H54 (cell line): ENCODE measurements at places on chromosomes 6 and 20.

DNA sequence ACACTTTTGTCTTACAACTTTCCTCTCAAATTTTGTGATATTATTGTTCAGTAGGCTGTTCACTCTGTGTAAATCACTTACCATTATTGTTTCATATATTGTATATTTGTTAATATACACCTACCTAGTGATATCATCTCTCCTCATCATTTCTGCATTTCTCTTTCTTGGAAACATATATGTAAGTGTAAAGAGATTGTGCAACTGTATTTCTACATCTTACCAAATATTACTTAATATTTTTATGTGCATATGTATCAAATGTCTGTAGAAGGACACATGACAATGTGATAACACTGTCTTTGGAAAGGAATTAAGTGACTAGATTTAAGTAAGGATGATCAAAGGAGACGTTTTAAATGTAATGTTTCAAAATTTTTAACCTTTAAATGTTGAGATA is 30.2 kb downstream of the ZNF322 start:
- DNase-seq: no peak

GRCh38 chr6:124970243-124970642 is 8.0 kb downstream of the RNF217 start:
- DNase-seq: no peak

DNA sequence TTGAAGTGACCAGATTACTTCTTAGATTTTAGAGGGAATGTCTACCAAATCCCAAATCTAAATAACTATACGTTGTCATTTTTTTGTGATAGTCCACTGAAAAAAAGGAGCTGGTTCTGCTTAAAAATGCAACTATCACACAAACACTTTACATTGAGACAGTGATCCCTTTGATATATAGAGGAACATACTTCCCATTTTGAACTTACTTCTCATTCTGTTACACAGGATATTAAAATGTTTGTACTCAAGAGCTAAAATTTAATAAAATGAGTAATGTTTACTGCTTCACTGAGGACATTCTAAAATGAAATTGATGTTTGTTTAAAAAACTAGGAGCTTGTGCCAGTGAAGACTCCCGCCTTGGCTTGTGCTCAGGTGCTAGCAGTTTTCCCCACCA is 174.1 kb downstream of the CARMIL1 start:
- no peak for DNase-seq

- no peak for DNase-seq
These were observed 172.3 kb downstream of the TRIM27 start for GRCh38 chr6:28751514-28751913.

DNA sequence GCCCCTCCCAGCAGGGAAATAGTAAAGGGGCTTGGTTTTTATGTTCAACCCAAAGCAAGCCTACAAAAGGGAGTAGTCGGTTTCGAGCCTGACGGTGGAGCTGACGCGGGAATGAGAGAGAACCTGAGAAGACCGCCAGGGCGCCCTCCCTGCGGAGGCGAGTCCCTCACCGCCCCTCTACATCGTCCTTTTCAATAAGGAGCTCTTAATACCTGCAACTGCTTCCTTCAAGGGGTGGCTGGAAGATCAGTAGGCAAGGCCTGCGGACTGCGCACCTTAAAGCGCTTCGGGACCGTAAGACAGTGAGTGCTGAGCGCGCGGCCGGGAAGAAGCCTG is 709 bp upstream of the ZNF76 start:
- no peak for DNase-seq

GRCh38 chr6:153140299-153140698 is 9.2 kb upstream of the RGS17 start:
- DNase-seq: no peak

DNA sequence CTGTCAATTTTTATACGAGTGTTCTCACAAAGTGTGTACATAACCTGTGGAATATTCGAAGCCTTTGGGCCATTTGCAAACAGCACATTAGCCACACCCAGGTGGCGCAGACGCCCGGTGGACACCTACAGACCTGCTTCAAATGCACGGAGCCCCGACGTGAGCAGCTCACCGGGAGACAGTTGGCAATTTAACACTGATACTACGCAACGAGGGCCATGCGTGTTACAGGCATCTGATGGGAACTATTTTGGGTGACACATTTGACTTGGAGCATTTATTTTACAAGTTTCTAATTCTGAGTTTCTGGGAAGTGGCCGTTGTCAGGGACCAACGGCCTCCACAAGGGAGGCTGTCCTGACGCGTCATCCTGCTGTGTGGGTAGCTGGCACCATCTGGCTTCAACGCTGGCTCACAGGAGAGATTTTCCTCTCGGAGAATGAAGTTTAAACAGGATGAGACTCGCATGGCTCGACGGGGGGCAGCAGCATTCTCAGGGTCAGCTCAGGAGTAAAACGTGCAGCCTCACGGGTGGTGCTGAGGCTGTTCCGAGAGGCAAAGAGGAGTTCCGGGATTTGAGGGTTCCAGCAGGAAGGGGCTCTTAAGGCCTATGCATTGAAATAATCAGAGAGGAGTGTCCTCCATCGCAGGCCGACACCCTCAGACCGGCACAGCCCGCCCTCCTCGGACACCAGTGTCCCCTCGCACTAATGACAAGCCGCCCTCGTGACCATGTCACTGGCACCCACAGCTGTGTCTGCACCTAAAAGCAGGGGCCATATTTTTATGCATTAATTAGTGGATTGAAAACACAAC is 207.4 kb downstream of the DLL1 start:
- no peak for DNase-seq

GRCh38 chr20:24987873-24988835 is 4.4 kb downstream of the APMAP start:
- no peak for DNase-seq

- no peak for DNase-seq
These were observed 96.3 kb downstream of the PHF3 start for GRCh38 chr6:63731930-63732329.

- DNase-seq: no peak
These were observed 47.7 kb downstream of the NOL7 start for GRCh38 chr6:13662651-13663334.

DNA sequence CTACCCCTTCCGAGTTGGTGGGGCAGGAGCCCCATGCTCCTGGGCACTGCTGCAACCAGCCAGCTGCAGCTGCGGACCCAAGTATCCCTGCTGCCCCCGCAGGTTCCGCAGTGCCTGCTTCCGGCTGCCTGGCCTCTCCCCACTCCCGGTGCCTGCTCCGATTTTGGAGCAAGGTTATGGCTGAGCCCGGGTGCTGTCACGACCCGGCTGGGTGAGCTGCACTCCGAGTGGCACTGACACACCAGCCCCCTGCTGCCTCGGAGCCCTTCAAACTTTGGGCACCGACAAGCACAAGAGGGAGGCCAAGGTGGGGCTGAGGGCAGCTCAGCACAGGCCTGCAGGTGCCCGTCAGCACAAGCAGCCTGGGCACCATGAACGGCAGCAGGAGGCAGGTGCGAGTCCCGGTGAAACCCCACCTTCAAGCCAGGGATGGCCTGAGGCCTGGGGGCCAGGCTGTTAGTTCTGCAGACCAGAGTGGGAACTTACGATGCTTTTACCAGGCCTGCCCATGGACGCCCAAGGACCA is 25.9 kb upstream of the HACE1 start:
- no peak for DNase-seq

DNA sequence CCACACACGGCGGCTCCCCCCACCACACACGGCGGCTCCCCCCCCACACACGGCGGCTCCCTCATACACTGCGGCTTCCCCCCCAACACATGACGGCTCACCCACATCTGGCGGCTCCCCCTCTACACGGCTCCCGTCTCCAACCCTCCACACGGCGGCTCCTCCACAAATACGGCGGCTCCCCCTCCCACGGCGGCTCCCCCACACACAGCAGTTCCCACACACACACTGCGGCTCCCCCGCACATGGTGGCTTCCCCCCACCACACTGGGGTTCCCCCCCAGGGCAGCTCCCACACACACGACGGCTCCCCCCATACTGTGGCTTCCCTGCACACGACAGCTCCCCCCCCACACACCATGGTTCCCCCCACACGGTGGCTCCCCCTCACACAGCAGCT is 98.0 kb downstream of the TTLL2 start:
- DNase-seq: no peak

GRCh38 chr6:90719321-90720195 is 132.7 kb upstream of the MAP3K7 start:
- DNase-seq: no peak

DNA sequence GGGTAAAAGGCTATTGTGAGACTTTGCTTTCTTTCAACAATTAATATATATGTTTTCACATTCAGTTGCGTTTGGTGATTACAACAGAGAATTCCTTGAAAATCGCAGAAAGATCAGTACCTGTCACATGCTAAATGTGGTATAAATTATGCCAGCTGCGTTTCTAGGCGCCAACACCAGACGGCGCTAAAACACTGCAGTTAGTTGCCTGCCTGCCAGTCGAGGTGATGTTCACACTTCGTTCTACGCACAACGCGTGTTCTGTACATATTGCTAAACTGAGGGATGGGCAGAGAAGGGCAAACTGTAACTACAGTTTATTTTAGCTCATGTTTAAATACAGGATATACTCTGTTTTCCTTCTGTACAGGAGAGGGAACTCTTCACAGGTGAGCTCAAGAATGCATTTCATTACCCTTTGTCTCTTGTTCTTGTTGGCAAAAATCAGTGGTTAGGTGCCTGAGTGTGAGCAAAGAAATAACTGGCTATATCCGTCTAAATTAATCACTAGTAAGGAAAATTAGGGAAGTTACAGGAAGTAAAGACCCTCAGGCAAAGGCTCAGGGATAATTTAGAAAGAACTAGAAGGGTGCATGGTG is 100.1 kb upstream of the RGS17 start:
- DNase-seq: peak; percentile 6

- DNase-seq: no peak
These were observed 367 bp downstream of the NRSN2 start for GRCh38 chr20:347317-347639.

DNA sequence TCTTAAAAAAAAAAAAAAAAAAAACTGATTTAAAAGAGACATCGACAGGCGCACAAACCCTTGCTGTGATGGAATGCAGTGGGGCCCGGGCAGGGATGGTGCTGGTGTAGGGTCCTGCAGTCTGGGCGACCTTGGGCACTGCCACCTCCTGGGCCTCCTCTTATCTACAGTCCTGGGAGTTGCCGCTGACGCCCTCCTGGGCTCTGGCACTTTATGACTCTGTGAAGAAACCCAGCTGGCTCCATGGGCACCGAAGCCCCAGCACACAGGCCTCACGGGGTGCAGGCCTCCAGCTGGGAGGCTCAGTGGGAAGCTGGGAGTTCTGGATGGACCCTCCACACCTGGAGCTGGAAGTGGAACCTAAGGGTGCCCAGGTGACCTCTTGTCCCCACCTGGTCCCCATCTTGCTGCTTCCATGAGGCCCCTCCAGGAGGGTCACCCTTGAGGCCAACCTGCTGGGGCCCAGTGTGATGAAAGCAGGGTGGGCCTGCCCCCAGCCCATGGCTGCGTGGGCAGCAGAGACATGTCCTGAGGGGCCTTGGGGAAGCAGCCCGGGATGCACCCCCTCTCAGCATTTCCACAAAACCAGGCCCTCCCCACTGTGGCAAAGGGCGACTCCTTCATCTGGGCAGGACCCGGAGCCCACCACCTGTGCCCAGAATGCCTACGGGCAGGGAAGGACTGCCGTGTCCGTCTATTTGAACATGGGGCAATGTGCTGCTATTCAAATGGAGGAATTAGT is 104.9 kb downstream of the ASXL1 start:
- DNase-seq: no peak

- no peak for DNase-seq
These were observed 22.4 kb upstream of the BACH2 start for GRCh38 chr6:90319044-90319443.

- no peak for DNase-seq
These were observed 4.2 kb downstream of the DUSP22 start for GRCh38 chr6:296151-297122.

- no peak for DNase-seq
These were observed 73.6 kb upstream of the AKAP12 start for GRCh38 chr6:151166180-151166579.

DNA sequence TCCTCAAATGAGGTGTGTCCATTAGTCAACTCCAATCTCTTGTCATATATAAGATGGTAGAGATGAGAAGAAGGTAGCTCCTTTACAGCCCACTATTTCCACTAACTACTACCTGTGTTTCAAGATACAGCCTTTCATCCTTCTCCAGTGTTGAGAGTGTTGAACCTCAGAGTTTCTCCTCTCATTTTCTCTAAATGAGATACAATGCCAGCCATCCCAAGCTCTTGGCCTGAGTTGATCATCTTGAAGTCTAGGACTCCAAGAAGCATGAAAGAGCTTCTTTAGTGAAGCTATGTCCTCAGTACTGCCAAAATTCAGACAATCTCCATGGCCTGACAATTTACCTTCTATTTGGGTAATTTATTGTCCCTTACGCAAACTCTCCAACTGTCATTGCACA is 548 bp upstream of the HLA-DRA start:
- no peak for DNase-seq

DNA sequence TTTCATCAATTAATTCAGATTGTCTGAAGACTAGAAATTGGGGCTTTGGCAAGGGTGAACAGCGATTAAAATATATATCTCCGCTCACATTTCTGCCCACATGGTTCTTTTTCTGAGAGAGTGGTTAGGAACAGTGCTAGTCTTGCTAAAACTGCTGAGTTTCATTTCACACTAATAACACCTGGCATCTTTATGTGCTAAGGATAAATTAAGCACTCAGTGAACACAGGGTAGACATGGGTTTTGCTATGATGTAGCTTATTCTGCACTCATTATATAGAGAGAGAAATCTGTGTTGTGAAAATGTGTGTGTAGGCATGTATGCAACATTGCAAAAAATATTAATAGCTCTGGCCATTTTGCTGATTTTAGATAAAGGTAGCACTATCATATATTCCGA is 623.4 kb upstream of the FLRT3 start:
- no peak for DNase-seq

DNA sequence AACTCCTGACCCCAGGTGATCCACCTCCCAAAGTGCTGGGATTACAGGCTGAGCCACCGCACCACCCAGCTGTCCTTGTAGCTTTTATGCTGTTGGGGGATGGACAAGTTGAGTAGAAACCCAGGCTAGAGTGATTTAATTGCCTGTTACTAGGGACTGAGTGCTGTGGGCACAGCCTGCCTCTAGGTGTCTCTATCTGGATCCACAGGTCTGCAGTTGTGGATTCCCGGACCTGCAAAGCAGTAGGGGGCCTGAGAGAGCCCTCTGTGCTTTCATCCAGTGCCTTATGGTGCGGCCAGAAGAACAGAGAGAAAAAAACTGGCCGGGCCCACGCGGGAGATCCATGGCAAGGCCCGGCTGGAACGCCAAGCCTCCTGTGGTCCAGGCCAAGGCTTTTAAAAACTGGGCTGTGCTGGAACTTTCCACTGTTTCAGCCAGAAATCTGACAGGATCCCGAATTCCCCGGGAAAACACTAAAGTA is 5.2 kb downstream of the SIRPA start:
- DNase-seq: peak; percentile 84

DNA sequence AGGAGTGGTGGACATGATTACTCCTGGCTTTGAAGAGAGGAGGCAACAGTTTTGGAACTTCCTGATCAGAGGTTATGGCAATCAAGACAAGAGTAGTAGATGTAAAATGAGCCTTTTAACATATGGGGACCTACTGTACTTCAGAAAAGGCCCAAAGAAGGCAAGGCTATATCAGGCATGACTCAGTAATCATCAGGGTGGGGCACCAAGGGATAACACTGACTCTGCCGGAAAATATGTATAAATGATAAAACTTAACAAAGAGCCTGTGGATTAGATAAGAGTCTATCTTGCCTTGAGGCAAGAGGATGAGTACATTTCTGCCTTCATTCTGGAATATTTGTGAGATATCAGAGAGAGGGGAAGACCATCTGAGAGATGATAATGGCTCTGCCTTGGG is 1389.9 kb upstream of the MAP3K7 start:
- DNase-seq: no peak
